COR-L47 (cell line): ENCODE measurements at places on chromosomes 12 and 14.

GRCh38 chr12:64556231-64556630, 54.1 kb upstream of the RASSF3 start:
- no peak for DNase-seq

DNA sequence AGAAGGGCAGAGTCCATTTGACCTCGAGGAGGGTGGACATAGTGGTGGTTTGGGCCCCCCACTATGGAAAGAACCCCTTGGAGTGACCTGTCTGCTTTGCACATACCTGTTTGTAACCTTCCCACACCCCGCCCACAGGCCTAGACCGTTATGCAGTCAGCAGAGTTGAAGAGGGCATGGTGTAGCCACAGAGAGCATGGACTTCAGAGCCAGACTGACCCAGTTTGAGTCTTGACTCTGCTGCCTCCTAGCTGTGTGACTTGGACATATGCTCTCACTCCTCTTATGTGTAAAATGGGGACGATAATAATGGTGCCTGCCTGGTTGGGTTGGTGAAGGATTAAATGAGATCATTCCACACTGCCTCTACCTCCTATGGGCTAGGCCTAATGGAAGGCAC, 40.9 kb upstream of the NOS1 start:
- DNase-seq, result no peak

DNA sequence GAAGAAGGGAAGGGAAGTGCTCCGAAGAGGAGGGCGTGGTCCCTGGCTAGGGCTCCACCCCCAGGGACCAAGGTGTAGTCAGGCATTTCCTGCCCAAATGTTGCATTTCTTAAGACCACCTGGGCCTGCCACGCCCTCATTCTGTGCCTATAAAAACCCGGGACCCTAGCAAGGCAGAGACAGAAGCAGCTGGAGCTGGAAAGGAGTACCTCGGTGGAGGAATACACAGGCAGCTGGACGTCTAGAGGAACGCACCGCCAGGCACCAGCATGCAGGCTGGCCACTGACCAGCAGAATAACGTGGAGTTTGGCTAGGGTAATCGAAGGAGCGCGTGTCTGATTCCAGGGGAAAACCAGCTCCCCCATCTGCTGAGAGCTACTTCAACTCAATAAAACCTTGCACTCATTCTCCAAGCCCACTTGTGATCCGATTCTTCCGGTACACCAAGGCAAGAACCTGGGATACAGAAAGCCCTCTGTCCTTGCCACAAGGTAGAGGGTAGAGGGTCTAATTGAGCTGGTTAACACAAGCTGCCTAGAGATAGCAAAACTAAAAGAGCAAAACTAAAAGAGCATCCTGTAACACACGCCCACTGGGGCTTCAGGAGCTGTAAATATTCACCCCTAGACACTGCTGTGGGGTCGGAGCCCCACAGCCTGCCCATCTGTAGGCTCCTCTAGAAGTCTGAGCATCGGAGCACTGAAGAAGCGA, 21.0 kb downstream of the CFL2 start:
- no peak for DNase-seq

- no peak for DNase-seq
Measured at GRCh38 chr14:92844204-92844603, 50.1 kb downstream of the GOLGA5 start.

DNA sequence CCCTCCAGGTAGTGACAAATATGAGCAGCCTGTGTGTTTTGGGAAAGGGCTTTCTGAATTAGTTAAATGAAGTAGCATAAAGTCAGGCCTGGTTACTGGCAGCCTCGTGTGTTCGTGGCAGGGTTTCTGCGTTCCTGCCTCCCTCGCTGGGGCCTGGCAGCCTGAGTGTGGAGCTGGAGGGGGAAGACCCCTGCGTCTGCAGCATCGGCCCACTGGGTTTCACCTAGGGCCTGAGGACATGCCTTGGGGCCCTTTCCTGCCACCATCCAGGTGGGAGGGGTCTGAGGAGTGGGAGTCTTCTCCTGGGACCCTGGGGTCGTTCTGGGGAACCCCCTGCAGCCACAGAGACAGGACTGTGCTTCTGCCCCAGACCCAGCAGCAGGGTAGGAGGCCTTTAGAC, 20.4 kb upstream of the AMN start:
- DNase-seq, result no peak

- peak; percentile 43 for DNase-seq
Measured at GRCh38 chr12:98399532-98399931, 115.9 kb upstream of the TMPO start.

GRCh38 chr12:72586456-72586855, 314.3 kb downstream of the TRHDE start:
- no peak for DNase-seq

DNA sequence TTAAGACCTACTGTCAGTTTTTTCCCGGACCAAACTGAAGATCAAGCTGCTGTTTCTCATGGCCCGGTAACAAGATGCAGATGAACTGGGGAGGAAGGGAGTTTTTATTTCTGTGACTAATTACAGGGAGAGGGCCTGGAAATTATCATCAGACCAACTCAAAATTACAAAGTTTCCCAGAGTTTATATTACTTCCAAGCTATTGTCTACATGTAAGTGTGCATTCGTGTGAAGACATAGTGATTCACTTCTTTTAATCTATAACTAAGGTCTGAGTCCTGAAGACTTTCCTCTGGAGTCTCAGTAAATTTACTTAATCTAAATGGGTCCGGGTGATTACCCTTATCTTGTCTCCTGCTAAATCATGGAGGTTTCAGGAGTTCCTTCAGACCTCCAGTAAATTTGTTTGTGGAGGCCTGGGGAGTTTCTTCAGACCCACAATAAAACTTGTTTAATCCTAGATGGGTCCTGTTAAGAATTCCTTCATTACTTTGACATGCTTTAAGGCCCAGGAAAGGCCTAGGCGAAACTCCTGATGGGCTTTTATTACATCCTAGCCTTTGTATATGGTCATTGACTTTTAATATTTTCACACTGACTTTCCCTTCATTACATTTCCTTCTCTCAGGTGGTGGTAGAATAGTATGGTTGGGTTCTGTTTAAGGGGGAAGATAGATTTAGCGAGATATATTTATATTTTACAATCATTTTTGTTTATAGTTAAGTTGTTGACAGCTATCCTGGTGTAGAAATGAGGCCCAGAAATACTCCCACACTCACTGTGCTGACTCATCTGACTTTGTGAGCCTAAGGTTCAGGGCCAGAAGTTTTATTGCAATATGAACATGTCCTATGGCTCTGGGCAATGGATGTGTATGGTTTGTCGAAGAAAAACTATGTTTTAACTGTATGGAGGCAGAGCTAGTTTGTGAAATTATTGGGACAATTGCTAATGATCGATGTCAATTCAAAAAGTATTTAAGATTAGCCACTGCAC, 627.0 kb upstream of the FBXO33 start:
- DNase-seq, result no peak

DNA sequence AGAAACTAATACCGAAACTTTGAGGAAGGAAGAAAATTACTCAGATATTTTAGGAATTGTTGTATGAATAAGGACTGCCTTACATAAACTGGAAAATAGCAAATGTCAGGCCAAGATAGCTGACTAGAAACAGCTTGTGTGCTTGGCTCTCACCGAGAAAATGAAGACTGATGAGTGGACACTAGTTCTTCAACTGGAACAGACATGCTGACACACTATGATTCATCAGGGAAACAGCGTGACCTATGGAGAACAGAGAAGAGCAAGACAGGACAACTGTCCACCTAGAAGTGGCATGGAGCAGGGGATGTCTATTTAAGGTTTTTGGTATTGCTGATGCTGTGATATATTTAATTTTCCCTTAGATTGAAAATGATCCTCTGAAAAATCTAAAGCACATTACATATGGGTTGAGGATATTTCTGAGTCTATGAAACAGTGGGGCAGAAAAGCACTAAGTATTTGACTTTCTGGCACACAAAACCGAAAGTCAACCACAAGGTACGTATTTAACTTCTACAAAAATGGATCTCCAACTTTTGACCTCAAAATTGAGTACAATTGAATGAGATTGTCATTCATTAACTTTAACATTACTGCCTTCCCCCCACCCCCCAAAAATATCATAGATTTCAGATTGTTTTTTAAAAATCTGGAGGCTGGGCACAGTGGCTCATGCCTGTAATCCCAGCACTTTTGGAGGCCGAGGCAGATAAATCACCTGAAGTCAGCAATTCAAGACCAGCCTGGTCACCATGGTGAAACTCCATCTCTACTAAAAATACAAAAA, 863.2 kb downstream of the LRFN5 start:
- no peak for DNase-seq

DNA sequence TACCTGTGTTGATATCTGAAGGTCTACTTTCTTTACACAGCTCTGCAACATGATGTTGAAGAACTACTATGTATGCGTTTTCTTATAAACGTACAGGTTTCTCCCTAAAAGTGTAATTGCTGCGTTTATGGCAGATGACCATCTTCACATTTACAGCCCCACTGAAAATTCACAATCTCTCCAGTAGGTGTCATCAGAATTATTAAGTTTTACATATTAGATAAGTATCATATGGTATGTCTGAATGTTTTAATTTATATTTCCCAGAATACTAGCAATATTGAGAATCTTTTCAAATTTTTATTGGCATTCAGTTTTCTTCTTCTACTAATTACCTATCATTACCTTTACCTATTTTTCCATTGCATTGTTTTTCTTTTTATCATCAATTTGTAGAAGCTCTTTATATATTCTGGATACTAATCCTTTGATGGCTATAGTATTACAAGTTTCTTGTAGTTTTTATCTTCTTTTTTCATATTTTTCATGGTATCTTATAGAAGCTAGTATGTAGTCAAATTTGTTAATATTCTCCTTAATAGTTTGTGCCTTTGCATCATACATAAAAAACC, 123.5 kb downstream of the CAPZA3 start:
- no peak for DNase-seq

DNA sequence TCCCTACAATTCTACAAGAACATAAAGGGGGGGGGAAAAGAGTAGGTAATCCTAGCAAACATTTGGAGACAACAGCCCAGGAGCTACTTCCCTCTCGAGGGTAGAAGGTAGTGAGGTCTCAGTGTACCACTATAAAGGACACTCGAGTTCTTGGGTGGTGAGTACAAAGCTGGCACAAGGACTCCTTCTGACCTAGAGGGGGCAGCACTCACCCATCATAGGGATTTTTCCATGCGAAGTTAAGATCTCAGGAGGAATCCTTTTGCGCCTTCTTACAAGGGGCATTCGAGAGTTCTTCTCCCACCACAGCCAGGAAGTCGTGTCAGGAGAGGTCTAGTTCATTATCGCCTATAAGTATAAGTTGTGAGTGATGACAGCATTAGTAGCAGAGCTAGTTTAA, 200.2 kb upstream of the RBM19 start:
- no peak for DNase-seq

- no peak for DNase-seq
Measured at GRCh38 chr12:47193066-47193465, 113.3 kb upstream of the AMIGO2 start.

GRCh38 chr14:22536853-22537338, 52.1 kb downstream of the DAD1 start:
- no peak for DNase-seq

DNA sequence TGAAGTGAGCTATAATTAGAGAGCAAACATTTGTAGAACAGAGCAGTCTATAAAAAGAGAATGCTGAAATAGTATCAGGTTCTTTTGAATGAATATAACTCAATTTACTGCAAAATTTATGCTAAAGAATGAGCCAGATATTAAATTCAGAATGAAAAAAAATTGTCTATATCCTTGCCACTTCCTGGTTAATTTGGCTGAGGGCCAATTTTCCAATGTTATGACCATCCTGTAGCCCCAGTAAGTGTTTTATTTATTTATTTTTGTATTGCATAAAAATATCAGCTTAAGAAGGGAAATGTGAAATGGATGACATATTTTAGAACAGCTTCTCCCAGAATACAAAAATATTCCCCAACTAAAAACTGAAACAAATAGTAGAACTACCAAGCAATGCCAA, 263.4 kb downstream of the SOX5 start:
- DNase-seq, result peak; percentile 12

- DNase-seq, result no peak
Measured at GRCh38 chr14:95185033-95185766, 27.9 kb upstream of the DICER1 start.

GRCh38 chr12:6120796-6121473, 3.5 kb downstream of the VWF start:
- DNase-seq, result no peak

- no peak for DNase-seq
Measured at GRCh38 chr14:42862114-42862513, 1255.4 kb downstream of the LRFN5 start.

DNA sequence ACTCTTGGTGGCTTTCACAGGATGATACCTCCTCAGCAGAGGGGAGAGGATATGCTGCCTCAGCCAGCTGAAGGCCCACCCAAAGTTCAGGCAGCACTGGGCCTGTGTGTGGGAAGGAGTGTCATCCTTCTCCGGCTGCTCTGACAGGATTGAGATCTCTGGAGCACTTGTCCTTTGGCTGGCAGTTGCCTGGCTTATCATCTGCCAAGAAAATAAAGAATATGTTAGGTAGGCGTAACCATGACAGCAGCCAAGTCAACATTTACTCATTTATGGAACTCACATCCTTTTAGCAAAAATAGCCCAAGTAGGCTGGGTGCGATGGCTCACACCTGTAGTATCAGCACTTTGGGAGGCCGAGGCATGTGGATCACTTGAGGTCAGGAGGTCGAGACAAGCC, 68.5 kb downstream of the PPFIBP1 start:
- no peak for DNase-seq

- no peak for DNase-seq
Measured at GRCh38 chr12:291153-291723, 28.6 kb upstream of the SLC6A13 start.

GRCh38 chr14:36940476-36940875, 231.9 kb downstream of the SLC25A21 start:
- DNase-seq, result no peak

DNA sequence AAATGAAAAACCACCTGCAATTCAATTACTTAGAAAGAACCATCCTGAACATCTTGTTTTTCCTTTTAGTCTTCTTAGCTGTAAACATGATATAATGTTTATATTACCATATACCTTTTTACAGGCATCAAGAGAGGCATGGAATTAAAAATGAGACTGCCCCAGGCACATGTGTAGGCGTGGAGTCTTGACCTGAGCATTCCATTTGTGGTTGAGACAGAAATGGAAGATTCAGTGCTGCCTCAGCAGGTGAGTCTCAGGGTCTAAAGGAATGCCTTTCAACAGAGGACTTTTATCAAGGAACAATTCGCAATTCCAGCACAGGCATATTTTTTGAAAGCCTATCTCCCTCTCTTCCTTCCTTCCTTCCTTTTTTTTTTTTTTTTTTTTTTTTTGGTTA, 8.0 kb upstream of the NANOGNB start:
- DNase-seq, result no peak

- DNase-seq, result no peak
Measured at GRCh38 chr14:21874946-21875345, 201.3 kb upstream of the OR4E1 start.

- DNase-seq, result no peak
Measured at GRCh38 chr14:72600551-72601330, 293.2 kb downstream of the DPF3 start.

- no peak for DNase-seq
Measured at GRCh38 chr12:107536613-107537012, 149.0 kb upstream of the PWP1 start.

DNA sequence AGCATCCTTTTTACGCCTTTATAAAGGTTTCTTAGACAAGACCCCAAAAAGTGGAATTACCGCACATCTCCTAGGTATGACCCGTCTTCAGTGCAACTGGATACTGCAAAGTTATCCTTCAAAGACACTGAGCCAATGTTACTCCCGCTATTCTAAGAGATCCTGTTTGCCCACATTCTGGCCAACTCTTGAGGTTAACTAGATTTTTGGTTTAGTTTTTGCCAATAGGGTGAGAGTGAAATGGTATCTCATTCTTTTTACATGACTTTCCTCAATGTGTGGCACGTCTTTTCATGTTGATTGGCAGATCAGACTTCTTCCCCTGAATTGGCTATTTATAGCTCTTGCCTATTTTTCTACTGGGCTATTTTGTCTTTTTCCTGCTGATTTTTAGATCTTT, 347.2 kb downstream of the MED13L start:
- DNase-seq, result no peak
